ENCODE measurements at places on chromosomes 1 and 21. TPM values are rescaled to one million over a fixed set of nuclear protein-coding genes. Genes with fewer than 3 reads are reported as not detected.

Gene PTGER3
- 14.4 TPM for total RNA-seq

Gene EFNA3
- 0.91 TPM for total RNA-seq

Gene IL20
- not detected for total RNA-seq

Gene OLIG2
- not detected for total RNA-seq

Gene FCRL3
- not detected for total RNA-seq

Gene FHAD1
- 0.26 TPM for total RNA-seq

Gene PTPN22
- 2.3 TPM for total RNA-seq

Gene HES3
- not detected for total RNA-seq

Gene ANKRD34A
- 1.3 TPM for total RNA-seq

Gene CD1B
- total RNA-seq, result not detected

Gene CELA3A
- total RNA-seq, result not detected

Gene ZSCAN20
- total RNA-seq, result 7.5 TPM

Gene C1orf141
- total RNA-seq, result not detected

Gene RNU1-1
- total RNA-seq, result under 0.01 TPM

Gene MCOLN3
- 2.1 TPM for total RNA-seq

Gene COL6A1
- total RNA-seq, result 1,327 TPM

Gene PEF1
- total RNA-seq, result 93.8 TPM

Gene TSPAN1
- 0.83 TPM for total RNA-seq

Gene SPRR2B
- not detected for total RNA-seq

Gene SAMD11
- 28.8 TPM for total RNA-seq

Gene NBPF4
- total RNA-seq, result not detected

Gene TAF5L
- 27.4 TPM for total RNA-seq

Gene NBPF10
- total RNA-seq, result 0.69 TPM

Gene CDKN2C
- 20.4 TPM for total RNA-seq

Gene OR2L13
- total RNA-seq, result not detected

Gene PDPN
- 11.6 TPM for total RNA-seq

Gene PIGK
- total RNA-seq, result 16.4 TPM

Gene GBP1
- total RNA-seq, result 16.1 TPM

Gene OR2L3
- total RNA-seq, result not detected

Gene GFI1
- total RNA-seq, result 3.3 TPM

Gene NT5C1A
- total RNA-seq, result 0.26 TPM

Gene GJC2
- total RNA-seq, result 8.5 TPM

Gene LCE2B
- not detected for total RNA-seq

Gene IGSF21
- 2.7 TPM for total RNA-seq

Gene ARHGEF16
- total RNA-seq, result 0.42 TPM

Gene PLA2G2D
- total RNA-seq, result not detected

Gene MYOM3
- total RNA-seq, result 0.17 TPM

Gene MPZ
- 7.5 TPM for total RNA-seq

Gene QSOX1
- total RNA-seq, result 138 TPM

Gene TAGLN2
- 276 TPM for total RNA-seq

Gene TRIM46
- total RNA-seq, result 0.13 TPM

Gene CYP4X1
- total RNA-seq, result 3.0 TPM

Gene HES2
- total RNA-seq, result not detected

Gene LCE2A
- total RNA-seq, result not detected

Gene AMY1B
- not detected for total RNA-seq

Gene EIF4G3
- total RNA-seq, result 64.0 TPM

Gene WNT9A
- 13.2 TPM for total RNA-seq

Gene FASLG
- not detected for total RNA-seq

Gene OR6N1
- not detected for total RNA-seq

Gene KCNE2
- not detected for total RNA-seq

Gene TPTE
- not detected for total RNA-seq
